Stimulated activated CD4-positive, alpha-beta T cell treated with anti-CD3 and anti-CD28 coated beads, TNF-alpha, amount 100 ng/mL, for 1 hour (primary cell): ENCODE measurements at places on chromosomes 4 and X.

DNA sequence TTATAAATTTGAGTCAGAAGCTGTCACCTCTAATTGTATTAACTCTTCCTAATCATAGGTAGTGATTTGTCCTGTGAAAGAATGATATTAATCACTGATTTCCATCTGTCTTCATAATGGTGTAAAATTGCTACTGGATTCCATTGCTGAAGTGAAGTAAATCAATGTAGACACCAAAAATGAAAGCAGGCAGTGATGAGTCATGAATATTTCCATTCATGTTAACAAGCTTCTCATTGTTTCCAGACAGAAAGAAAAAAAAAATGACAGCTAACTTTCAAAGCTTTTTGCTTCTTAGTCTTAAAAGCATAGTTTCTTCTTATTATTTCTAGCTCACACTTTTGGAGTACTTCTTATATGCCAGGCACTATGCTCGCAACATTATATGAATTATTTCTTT is 21.5 kb downstream of the FAM114A1 start:
- no peak for DNase-seq

DNA sequence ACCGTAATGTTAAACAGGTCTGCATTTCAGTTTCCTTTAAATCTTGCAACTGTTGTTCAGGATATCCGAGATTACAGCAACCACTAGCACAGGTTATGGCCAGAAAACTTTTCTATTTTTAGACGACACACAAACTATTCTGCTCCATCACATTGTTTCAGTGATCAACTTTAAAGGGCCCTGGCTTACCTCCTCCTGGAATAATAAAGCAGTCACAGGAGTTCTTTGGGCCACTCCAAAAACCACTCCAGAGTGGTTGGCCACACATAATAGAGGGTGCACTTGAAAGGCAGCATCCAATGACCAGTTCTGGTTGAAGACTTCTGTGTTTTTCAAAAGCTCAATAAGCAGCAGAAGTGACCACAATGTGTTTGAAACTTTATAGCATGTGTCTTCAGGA is 118.9 kb downstream of the RAB28 start:
- DNase-seq: no peak

- DNase-seq: no peak
These were observed 65.7 kb downstream of the ZFX start for GRCh38 chrX:24215272-24215671.

- no peak for DNase-seq
These were observed 319.5 kb downstream of the KCNIP4 start for GRCh38 chr4:21628916-21629610.

- no peak for DNase-seq
These were observed 22.1 kb upstream of the SPATA4 start for GRCh38 chr4:176217510-176217909.

DNA sequence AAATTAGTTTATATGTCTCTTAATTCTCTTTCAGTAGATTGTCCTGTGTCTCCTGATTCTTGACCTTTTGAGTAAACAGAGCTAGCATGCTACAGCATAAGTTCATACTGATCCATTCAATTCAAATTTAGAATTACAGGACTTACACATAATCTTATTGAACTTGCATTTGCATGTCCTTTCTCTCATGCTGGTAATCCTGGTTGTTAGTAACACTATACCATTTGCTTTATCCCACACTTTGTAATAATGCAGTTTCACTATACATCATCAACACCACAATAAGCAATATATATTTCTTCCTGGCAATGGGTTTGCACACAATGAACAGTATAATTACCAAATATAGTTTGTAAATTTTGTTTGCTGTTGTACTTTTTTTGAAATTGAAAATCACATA is 937.2 kb upstream of the GRID2 start:
- no peak for DNase-seq

DNA sequence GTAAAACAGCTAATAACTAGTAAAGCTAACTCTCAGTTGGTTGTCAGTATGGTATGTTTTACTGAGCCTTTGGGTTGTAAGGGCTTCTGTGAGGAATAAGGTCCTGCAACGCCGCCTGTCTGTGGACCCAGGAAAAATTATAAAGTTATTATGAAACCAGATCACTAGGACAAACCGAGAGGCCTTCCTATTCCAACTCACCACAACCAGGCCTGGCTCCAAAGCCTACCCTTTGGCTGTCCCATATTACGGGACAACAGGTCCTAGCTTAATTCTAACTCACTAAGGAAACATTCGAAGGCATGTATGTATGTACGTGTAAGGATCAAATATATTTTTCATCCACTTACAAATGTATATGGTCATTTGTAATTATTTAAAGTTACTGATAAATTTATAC is 1.4 kb downstream of the ANKRD17 start:
- peak; percentile 35 for DNase-seq

- no peak for DNase-seq
These were observed 526.7 kb downstream of the SH3BGRL start for GRCh38 chrX:81728622-81729021.

DNA sequence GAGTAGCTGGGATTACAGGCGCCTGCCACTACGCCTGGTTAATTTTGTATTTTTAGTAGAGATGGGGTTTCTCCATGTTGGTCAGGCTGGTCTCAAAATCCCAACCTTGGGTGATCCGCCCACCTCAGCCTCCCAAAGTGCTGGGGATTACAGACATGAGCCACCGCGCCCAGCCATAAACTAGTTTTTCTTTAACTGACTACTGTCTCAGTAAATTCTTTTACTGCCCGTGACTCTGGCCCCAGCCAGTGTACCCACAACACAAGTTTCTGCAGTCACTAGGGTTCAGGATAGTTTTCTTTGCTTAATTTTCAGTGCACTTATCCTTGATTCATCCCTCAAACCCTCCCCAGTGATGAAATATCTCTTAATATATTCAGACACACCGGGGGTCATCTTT is 8.3 kb downstream of the SHROOM2 start:
- no peak for DNase-seq

DNA sequence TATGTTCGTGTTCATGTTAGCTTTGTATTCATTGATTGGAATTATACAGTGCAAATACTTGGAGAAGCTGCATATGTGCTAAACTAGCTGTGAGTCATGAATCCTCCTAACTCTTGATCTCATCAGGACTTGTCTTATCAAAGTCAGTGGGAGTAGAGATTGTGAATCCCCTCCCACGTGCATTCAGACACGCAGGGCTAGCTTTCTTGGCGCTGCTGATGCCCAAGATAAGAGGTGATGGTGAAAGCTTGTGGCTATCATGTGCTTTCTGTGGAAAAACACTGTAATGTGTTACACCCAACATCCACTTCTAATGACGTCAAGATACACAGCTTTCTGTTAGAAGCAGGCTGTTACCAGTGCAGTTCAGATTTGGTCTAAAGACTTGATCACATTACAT is 348.7 kb upstream of the HAND2 start:
- no peak for DNase-seq

GRCh38 chr4:55407119-55407518 is 11.4 kb downstream of the TMEM165 start:
- no peak for DNase-seq

GRCh38 chrX:155061760-155062159 is 9.2 kb downstream of the CMC4 start:
- DNase-seq: no peak

DNA sequence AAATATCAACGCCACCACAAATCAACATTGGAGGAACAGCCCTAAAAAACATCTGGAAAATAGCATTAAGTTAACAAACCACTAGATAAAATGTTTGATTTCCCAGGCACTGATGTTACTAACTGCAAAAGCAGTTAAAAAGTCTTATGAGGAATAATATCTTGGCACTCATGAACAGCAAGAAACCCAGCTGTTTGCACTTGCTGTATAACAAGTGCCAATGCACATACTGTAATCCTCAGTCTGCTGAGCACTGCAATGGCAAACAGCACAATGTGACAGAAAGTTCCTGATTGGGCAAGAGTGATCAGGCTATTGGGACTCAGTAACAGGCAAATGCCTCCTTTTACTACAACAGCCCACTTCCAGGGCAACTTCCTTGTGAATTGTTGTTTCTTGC is 20.8 kb upstream of the SEC24B start:
- no peak for DNase-seq

- no peak for DNase-seq
These were observed 119.0 kb upstream of the UGT8 start for GRCh38 chr4:114479595-114479994.
